ENCODE measurements at places on chromosomes 16 and 17.

- peak; percentile 97 for DNase-seq
Observed at GRCh38 chr17:82698065-82698973, at the start of gene RAB40B. Gene RAB40B (minus strand): TSS chr17:82698698. CDS start chr17:82698596, 102 bp downstream.

DNA sequence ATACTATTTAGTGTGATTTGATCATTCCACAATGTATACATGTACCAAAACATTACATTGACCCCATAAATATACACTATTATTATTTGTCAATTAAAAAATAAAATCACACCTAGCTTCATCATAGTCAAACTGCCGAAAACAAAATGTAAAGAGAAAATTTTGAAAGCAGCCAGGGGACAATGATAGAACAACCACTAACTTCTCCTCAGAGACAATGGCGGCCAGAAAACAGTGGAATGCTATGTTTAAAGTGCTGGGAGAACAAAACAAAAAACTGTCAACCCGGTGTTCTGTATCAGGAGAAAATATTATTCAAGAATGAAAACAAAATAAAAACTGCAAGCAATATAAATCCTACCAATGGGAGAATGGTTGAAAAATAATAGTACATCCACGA, 63.2 kb downstream of the METRNL start:
- DNase-seq, result no peak

GRCh38 chr16:85190572-85190971, 78.3 kb upstream of the CIBAR2 start:
- DNase-seq, result no peak

DNA sequence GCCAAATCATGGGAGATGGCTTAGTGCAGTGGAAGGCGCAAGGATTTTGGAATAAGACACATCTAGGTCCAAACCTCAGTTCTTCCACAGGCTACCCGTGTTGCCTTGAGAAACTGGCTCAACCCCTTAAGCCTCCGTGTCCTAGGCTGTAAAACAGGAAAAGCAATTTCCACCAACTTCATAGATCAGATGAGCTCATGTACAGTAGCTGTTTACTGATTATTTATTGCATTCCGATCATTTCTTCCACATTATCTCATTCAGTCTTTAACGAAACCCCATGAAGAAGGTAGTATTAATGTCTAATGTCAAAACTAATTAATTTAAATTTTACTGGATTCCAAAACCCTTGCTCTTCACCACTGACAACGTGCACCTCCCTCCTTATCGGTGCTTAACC, 231.6 kb downstream of the GRIN2A start:
- DNase-seq, result no peak
